ENCODE measurements at places on chromosomes 11 and 22.

- DNase-seq = no peak
Measured at GRCh38 chr11:2834503-2835273, 50.9 kb downstream of the CDKN1C start.

GRCh38 chr11:33828604-33829429 lies 54.5 kb upstream of the FBXO3 start:
- peak; percentile 6 for DNase-seq

DNA sequence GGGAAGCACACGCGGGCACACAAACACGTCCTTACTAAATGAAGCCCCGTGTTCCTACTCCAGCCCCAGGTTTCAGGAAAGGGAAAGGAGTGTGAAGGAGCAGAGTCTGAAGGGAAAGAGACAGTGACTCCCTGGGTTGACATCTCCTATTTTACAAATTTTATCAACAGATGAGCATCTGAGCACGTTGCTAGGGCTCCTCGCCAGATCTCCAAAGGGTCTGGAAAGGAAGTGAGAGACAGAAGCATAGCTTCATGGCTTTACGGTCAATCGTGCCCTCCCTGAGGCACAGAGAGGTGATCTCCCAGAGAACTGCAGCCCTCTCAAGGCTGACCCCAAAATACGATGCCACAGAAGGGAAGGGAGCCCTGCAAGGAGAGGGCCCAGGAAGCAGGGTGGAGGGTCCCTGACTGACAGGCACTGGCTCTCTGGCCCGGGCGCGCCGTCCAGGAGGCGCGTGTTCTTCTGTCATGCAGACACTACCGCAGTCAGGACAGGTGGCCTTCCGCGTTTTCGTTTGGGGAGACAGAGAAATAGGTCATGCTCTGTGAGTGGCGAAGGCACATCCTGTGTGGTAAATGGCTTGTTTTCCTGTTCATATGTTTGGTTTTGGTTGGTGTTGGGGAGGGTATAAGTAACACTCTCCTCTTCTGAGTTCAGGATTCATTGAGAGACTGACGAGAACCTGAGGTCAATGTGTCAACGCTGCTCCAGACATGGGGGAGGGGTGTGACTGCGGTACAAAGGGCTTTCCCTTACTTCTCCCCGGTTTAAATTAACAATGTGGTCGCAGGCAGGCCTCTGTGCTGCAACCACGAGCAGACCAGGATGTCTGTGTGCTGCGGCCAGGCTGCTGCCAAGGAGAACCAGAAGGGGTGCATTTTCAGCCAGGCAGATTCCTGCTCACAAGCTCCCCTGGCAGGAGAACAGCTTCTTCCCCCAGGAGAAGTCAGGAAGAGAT lies 813.3 kb downstream of the OPCML start:
- peak; percentile 53 for DNase-seq

DNA sequence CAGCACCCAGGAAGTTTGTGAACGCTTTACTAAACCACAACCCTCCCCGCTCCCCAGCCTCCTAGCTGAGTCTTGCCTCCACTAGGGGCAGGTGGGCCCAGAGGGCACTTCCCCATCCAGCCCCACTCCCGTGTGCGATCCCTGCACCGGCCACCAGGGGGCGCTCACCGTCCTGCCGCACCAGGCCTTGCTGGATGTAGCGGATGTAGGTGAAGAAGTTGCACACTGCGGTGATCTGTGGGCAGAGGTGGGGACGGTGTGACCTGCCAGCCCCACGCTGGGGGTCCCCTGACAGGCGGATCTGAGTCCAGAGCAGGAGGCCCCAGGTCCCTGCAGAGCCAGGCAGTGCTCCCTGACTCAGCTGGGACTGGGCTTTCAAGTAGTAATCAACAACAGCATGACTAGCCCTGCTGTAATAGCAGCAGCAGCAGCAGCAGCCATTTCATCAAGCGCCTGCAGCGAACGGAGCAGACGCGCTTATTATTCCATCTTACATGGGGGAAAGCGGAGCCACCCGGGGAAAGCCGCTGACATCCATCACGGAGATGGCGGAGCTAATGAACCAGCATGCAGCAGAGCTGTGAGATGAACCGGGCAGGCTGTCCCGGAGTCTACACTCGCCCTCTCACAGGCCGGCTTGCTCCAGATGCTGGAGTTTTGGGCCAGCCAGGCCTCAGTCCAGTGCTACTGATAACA lies 7.9 kb upstream of the FADS3 start:
- DNase-seq = peak; percentile 94

- DNase-seq = no peak
Measured at GRCh38 chr22:42173183-42173926, 42.7 kb upstream of the CYP2D6 start.

- DNase-seq = no peak
Measured at GRCh38 chr11:129613071-129613470, 202.6 kb upstream of the TMEM45B start.

DNA sequence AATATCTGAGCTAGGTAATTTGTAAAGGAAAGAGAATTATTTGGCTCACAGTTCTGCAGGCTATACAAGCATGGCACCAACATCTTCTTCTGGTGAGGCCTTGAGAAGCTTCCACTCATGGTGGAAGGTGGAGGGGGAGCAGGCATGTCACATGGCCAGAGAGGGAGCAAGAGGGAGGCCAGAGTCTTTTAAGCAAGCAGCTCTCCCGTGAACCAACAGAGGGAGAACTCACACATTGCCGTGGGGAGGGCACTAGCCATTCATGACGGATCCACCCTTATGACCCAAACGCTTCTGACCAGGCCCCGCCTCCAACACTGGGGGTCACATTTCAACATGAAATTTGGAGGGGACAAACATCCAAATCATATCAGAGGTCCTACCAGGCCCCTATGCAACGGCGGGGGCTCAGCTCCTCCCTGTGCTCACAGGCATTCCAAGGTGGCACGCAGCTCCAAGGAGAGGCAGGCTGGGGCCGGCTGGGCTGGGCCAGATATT lies 4.6 kb downstream of the C11orf96 start:
- DNase-seq = no peak

- DNase-seq = no peak
Measured at GRCh38 chr11:111350811-111351210, 28.3 kb downstream of the POU2AF1 start.

GRCh38 chr11:128086794-128087193 lies 500.6 kb downstream of the ETS1 start:
- DNase-seq = peak; percentile 35

- DNase-seq = no peak
Measured at GRCh38 chr22:44486538-44486937, 11.5 kb downstream of the RTL6 start.

DNA sequence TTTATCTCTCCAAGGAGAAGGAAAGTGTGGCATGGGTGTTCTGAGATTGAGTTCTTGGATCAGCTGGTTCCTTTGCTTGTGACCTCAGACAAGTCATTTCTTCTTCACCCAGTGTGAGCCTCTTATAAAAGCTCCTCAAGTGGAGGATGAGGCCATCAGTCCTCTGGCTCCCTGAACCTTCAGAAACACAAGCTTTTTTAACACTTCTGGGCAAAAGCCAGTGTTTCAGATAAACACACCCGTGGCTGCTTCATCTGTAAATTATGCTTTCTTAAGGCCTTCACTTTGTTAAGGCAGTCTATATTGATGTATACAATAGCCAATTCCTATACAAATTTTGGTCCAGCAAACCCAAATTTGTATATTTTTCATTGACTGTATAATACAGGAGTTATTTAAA lies 179.9 kb downstream of the DBX1 start:
- no peak for DNase-seq

- DNase-seq = no peak
Measured at GRCh38 chr22:35312198-35313059, 12.7 kb downstream of the TOM1 start.

DNA sequence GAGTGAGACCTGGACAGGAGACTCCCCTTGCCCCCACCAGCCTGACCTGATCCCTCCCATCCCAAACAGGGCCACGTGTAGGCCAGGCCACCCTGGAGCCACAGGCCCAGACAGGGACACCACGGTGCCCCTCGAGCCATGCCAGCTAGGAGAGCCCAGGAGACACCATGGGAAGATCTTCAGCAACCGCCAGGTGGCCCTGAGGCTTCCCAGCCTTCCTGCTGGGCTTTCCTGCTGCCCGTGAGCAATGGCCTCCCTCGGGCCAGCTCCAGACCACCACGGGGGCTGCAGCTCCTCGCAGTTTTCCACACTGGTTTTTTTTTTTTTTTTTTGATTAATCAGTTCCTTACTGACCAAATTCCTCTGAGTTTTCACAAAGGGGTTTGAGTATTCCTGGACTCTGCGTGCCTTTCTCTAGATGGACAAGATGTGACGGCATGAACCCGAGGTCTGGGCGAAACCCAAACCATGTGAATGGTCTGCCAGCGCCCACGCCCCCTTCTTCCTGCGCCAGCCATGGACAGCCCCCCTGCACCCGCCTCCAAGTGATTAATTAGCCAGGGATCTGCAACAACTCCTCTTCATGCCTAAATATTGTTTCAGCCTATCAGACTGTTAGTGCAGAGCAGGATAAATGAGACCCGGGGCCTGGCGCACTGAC lies 40.9 kb downstream of the TBX1 start:
- no peak for DNase-seq

GRCh38 chr22:19228179-19228578 lies 49.6 kb upstream of the SLC25A1 start:
- DNase-seq = no peak

- DNase-seq = no peak
Measured at GRCh38 chr11:110374921-110375320, 54.8 kb upstream of the FDX1 start.

DNA sequence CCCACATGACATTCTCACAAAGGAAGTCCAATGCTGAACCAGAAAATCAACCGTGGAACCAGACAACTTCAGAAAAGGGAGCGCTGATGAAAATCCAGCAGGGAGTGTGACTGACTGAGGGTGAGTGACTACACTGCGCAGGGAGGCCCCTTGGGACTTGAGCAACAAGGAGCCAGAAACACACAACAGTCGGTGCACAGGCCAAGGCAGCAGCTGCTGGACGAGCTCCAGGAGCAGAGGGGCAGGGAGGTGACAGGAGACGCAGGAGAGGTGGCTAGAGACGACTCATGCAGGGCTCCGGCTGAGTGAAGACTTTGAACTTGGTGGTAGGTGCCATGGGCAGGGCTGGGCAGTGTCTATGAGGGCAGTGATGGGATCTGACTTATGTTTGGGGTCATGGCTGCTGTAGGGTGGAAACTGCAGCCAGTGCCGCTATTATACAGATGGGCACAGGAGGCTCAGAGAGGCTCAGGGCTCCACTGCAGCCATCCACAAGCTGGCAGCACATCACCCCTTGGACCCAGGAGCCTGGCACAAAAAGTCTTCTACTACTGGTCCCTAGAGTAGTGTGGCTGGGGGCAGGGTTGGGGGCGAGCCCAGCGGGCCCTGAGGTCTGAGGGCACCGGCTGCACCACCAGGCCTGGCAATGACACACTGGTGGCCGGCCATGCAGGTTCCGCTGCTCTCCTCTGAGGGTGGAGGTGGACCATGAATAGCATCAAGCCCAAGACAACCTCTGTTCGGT lies 10.3 kb upstream of the FADD start:
- no peak for DNase-seq

DNA sequence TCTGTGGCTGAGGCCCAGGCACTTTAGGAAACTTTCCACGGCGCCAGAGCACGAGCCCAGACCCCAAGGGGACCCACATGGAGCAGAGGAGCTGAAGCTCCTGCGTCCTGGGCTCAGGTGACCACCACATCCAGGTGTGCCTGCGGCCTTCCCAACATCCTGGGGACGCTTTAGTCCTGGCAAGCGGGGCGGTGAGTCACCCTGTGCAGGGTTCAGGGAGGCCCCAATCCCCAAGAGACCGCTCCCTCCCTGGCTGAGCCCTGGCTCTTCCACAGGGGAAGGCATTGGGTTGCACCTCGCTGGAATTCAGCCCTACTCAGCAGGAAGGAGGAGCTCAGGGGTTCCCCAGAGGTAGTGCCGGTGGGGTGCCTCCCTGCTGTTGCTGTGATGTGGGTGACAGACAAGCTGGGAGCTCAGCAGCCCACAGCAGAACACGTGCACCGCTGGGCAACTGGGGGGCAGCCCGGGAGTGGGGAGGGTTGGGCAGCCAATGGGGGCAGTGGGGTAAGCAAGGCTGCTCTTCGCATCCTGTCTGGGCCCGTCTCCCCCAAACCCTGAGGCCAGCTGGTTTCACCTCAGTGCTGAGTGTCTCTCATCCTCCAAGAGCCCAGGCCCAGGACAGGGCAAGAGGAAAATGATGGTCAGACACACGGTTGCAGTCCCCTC lies 802.8 kb downstream of the BRD1 start:
- DNase-seq = no peak

DNA sequence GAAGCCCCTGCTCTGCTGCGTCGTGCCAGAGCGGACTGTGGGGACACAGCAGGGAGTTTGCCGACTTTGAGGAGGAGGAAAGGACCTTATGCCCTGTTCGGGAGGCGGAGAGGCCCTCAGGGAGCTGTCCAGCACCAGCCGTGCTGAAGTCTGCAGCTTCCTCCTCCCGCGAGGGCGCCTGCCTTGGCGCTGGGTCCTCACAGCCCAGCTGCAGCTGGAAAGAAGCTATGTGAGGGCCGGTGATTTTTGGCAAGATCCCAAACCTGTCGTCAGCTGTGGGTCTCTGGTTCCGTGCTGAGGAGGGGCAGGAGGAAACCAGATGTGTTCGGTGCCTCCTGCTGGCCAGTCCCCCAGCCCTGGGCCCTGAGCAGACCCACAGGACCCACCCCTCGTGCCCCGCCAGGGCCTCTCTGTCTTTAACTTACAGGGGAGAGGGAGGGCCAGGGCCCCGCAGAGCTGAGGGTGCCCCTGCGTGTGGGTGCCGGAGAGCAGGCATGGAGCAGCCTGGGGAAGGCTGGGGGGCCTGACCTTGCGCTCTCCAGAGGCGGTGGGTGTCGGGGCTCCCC lies 12.0 kb downstream of the BRSK2 start:
- peak; percentile 52 for DNase-seq

- no peak for DNase-seq
Measured at GRCh38 chr11:121672630-121673487, 220.1 kb upstream of the SORL1-AS1 start.

GRCh38 chr22:45905326-45905923 lies 71.5 kb downstream of the WNT7B start:
- DNase-seq = no peak

DNA sequence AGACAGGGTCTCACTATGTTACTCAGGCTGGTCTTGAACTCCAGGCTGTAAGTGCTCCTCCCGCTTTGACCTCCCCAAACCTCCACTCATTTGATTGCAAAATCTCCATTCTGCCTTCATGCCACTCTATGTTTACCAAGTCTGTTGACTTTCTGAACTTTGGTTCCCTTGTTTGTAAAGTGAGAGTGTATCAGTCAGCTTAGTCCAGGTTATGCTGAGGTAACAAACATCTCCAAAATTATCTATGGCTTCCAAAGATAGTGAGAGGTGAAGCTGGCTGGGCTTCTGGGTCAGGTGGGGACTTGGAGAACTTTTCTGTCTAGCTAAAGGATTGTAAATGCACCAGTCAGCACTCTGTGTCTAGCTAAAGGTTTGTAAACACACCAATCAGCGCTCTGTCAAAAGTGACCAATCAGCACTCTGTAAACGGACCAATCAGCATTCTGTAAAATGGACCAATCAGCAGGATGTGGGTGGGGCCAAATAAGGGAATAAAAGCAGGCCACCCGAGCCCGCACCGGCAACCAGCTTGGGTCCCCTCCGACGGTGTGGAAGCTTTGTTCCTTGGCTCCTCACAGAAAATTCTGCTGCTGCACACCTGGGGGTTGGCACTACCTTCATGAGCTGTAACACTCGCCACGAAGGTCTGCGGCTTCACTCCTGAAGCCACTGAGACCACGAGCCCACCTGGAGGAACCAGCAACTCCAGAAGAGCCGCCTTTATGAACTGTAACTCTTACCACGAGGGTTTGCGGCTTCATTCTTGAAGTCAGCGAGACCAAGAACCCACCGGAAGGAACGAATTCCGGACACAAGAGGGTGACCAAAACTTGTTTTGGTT lies 109.3 kb downstream of the MIAT start:
- no peak for DNase-seq

Data from CD4-positive, alpha-beta T cell treated with Interleukin-17A for 4 hours (primary cell).